ENCODE measurements at places on chromosomes 4 and X.

- DNase-seq = no peak
These were observed 7.4 kb upstream of the PDE6B start for GRCh38 chr4:617644-618641.

DNA sequence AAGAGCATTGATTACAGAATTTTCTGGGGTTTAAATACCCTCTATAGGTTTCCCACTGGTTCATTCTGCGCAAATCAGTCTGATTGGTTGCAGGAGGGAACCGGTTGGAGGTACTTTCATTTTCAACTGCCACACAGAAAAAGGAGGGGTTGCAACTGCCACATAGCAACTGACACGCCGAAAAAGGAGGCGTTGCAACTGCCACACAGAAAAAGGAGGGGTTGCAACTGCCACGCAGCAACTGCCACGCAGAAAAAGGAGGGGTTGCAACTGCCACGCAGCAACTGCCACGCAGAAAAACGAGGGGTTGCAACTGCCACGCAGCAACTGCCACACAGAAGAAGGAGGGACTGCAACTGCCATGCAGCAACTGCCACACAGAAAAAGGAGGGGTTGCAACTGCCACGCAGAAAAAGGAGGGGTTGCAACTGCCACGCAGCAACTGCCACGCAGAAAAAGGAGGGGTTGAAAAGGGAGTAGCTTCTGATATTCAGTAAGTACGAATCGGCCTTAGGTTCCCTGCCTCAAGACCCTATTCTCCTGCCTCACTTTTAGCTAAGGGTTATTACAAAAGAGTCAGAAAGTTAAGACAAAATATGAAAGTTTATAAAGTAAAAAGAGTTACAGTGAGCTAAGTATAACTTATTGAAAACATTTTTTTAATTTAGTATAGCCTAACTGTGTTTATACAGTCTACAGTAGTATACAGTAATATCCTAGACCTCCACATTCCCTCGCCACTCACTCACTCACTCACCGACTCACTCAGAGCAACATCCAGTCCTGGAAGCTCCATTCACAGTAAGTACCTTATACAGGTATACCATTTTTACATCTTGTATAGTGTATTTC, 431.8 kb downstream of the KCTD8 start:
- peak; percentile 3 for DNase-seq

- DNase-seq = no peak
These were observed 58.3 kb downstream of the MID1IP1 start for GRCh38 chrX:38859602-38860001.

GRCh38 chr4:142314247-142314646, 531.9 kb downstream of the INPP4B start:
- DNase-seq = no peak

- DNase-seq = no peak
These were observed at the start of gene GABRB1 for GRCh38 chr4:47031011-47031678. TSS of gene GABRB1 (plus strand) at chr4:47031567.

DNA sequence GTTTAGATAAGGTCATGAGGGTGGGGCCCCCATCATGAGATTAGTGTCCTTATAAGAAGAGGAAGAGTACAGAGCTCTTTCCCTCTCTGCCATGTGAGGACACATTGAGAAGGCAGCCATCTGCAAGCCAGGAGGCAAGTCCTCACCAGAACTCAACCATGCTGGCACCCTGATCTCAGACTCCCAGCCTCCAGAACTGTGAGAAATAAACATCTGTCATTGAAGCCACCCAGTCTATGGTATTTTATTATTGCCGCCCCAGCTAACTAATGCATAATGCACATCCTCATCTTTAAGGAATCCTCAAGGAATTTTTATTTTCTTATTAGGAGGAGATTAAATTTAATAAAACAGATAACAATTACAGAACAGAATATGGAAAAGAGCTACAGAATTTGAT, 16.7 kb upstream of the EXOSC9 start:
- DNase-seq = no peak

DNA sequence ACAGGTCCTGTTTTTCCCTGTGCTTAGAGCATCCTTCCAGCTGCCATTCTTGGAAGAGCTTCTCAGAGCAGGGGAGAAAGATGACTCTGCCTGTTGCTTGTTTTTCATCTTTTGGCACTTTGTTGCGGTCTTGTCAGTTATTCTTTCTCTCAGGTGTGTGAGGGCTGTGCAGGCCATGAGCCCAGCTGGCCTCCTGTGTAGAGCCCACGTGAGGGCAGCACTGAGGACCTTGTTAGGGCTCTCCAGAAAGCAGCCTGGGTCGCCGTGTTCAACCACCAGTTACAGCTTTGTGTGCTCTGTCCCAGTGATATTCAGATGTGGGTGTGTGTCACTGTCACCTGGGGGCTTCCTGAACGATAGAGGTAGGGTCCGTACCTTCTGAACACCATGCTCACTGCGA, 52.8 kb downstream of the NOP14 start:
- DNase-seq = no peak

DNA sequence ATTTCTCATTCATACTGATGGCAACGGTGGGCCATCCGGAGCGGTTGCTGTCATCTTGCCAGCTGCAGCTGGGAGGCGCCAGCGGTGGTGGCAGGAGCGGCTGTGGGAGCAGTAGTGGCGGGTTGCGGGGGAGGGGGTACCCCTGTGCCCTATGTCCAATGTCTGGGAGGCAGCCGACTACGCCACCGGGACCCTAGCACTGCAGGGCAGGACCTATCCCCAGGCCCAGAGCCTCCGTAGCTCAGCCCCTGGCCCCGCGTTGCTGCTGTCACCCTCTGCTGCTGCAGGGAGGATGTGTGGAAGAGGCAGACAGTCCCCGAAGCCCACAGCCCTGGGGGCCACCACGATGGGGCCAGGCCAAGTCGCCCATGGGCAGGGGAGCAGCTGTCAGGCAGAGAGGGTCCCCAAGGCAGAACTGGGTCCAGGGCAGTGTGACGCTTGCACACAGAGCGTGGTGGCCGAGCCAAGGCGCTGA, 10.0 kb upstream of the SPP1 start:
- no peak for DNase-seq

DNA sequence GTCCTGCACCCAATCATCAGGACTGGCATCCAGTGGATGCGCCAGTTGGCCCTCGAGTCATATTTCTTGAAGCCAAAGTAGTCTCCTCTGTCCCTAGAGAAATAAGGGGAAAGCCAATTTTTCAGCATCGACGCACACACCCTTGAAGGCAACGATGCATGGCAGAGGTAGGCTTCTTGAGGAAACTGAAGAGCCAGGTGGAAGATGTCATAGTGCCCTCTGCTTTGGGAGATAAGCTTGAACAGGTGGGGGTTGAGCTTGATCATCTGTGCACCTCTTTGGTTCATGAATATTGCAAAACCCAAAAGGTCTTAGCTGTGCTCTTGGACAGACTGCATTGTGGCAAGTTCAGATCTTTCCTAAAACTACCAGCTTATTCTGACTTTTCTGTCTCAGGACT, 34.6 kb upstream of the WDR1 start:
- no peak for DNase-seq

DNA sequence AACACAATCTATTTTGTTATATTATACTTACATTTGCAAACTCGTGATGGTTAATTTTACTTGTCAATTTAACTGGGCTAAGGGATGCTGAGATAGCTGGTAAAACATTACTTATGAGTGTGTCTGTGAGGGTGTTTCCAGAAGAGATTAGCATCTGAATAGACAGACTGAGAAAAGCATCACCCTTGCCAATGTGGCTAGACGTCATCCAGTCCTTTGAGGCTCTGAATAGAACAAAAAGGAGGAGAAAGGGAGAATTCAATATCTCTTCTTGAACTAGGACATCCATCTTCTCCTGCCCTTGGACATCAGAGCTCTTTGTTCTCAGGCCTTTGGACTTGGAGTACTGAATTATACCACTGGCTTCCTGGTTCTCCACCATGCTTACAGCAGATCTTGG, 154.6 kb downstream of the EPHA5 start:
- DNase-seq = no peak

DNA sequence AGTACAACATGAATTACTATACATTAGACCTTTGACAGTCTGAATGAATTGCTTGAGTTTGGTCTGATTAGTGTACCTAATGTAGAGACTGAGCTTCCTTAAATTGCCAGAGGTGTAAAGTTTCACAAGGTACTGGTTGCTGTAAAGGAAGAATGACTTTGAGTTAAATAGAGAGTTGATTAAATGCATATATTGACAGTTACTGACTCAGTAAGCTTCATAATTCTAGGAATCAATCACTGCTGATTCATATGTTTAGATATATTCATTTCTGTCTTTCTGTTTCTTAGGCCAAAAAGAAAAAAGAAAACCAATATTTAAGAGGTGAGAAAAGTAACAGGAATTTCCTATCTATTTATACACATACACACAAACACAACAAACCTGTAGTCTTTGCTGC, 16.2 kb upstream of the ART3 start:
- no peak for DNase-seq

DNA sequence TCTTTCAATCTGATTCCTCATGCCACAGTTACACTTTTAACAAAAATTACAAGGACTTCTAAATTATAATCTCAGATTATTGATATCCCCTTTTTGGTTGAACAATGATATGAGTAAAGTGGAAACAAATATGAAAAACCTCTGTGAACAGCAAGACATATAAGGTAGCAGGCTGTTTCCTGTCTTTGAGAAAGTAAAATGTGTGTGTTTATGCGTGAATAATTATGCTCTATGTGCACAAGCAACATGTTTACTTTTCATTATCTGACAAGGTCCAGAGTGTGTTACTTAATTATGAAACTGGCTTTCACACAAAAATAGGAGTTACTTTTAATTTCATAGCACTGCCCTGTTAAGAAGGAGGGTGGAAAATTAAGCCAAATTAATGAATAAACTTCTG, 43.1 kb downstream of the DDIT4L start:
- no peak for DNase-seq

GRCh38 chr4:26397086-26397485, 76.3 kb downstream of the RBPJ start:
- DNase-seq = no peak

DNA sequence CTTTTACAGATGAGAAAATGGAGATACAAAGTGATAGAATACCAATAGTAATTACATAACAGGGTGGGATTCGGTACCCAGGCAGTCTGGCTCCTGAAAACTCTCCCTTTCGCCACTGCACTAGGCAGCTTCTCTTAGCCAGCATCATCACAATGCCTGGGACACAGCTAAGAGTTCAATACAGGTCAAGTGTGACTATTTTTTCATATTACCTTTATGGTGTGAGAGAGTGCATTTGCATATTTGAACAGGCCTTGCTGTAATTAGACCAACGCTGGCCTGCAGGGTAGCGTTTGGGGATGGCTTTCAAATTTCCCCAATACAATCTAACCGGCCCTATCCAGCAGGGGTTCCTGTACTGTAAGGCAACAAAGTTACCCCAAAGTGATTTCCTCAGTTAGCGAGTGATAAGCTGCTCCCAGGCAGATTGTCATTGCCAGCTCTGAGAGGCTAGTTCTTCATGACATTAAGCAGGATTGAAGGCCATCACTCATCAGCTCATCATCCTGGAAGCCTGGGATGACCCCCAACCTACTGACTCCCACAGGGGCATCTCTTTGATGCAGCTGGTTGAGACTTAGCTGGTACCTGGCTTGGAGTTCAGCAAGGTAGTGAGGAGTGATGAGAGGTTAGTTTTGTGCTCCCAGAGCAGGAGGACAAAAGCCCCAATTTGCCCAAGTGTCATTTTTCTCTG, 836.8 kb upstream of the LCORL start:
- DNase-seq = no peak

DNA sequence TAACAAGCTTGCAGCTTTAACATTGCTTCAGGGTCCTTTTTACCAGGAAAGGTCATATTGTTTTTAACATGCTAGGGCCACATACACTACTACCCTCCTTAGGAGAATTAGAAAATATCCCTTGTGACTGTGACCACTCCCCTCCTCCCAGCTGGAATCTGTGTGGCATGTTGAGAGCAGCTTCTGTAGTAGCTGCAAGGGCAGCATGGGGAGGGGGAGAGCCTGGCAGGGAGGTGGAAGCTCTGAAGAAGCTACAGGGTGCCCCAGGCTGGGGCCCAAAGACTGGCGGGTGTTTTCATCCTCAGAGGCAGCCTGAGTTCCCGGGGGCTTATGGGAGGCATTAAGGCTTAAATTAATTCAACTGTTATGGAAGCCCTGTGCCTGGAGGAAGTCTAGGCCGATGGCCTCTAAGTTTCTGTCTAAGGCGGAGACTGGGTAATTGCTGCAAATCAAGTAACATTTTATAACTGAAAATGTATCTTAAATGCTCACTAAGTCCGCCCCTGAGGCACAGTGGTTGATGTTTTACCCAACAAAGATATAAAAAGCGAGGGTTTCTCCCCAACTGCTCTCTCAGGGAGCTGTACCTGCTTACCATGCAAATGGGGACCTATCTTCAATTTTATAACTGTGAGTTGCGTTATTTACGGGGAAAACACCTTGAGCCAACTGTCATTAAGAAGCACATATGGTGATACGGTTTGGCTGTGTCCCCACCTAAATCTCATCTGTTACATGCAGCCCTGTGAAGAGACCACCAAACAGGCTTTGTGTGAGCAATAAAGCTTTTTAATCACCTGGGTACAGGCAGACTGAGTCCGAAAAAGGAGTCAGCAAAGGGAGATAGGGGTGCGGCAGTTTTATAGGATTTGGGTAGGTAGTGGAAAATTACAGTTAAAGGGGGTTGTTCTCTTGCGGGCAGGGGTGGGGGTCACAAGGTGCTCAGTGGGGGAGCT, 37.4 kb upstream of the STS start:
- no peak for DNase-seq

- no peak for DNase-seq
These were observed 24.5 kb upstream of the VEGFC start for GRCh38 chr4:176817204-176817603.

- DNase-seq = no peak
These were observed 227.4 kb downstream of the PALLD start for GRCh38 chr4:168724243-168724642.

GRCh38 chr4:56857601-56858309, 36.3 kb upstream of the SPINK2 start:
- no peak for DNase-seq

DNA sequence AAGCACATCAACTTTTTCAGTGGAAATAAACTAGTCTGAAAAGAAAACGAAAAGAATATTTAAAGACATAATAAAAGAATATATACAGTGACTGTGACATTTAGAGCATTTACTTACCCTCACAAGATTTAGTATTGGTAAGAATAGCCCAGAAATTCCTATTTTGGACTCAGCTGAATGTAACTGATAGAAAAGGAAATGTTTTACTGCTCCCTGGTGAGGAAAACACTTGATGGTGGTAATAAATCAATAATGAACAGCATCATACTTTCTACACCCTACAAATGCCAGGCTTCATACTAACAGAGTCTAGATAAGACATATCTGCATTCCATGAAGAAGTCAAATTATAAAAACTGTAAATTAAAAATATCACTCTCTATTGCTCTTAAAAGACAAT, 753.5 kb upstream of the PCDH10 start:
- DNase-seq = no peak
